ENCODE measurements at places on chromosomes 6 and 20.

DNA sequence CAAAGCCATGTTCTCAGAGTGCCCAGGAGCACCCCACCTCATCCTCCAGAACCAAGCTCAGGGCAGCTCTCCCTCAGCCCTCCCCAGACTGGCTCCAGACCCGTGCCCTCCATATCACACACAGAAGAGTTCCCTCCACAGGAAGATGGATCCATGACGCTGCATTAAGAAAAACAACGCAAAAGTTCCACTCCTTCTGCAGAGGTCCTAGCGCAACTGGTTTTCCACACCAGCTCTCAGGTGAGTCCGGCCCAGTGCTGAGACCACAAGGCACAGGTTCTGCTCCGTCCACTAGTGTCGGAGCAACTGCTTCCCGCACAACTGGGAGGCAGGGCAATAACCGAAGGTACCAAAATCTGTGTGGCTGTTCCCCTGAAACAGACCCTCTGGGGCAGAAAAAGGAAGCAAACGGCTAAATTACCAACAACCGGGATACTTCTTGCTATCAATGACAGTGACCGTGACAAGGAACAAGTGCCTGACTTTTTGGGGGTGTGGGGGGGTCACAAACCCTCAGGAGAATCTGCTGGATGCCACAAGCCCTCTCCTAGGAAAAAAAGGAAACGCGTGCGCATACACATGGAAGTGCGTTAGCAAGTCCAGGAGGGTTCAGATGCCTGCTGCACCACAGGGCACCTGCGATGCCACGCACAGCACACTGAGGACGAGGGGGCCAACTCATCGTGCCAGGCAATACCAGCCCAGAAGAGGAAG lies 49.2 kb downstream of the MYH7B start:
- DNase-seq, result no peak

DNA sequence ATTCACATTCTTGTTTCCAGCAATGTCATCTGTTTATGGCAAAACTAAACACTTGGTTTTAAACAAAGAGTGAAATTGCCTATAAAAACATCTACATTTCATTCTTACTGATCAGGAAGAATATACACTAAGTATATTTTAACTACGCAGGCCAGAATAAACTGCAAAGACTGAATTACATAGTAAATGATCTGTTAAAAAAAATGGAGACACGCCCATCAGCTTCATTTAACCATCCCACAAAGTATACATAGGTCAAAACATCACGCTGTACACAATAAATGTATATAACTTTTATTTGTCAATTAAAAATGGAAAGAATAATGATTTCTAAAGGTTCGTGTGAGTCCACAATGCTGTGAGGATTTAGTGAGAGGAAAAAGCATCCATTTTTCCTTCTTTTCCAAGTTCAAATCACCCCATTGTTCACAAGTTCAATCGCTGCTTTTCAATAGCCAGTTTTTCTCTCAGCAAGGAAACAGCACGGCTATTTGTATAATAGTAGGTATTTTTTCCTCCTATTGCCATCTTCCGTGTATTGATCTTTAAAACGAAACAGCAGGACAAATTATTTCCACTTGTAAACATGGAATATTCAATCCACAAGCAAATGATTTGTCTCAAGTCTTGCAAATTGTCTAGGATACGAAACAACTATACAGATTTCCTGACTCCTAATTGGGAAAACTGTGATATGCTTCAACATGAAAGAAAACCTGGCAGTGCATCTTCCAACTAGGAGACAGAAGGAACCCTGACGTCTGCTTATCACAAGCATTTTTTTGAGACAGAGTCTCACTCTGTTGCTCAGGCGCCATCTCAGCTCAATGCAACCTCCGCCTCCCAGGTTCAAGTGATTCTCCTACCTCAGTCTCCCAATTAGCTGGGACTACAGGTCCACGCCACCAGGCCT lies 10.6 kb downstream of the SFT2D1 start:
- DNase-seq, result no peak

DNA sequence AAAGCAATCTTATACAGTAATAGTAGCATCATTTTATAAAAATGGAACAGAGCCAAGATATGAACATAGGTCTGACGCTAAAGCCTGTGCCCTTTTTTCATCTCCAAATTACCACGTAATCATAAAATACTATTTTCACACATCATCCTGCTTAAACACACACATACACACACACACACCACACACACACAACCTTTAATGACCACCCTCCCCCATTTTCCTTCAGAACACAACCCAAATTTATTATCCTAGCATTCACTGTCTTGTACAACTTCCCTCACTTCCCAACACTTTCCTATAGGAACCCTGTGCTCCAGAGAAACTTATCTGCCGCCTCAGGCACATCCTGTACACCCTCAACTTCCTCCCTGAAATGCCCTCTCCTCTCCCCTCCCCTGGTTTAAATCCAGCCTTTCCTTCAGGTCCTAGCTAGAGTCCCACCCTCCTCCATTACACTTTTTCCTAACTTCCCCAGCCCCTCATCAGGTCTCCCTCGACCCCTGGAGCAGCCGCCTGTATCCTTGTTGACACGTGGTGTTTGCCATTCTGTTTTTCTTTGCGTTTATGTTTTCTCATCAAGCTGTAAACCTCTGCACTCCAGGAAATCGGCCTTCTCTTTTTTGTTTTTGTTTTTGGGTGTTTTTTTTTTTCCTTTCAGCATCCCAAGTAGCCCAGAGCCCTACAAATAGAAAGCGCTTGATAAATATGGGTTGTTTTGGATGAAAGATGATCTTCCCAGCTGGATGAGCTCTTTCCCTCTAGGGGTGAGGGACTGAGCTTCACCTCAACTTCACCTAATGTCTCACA lies 968 bp upstream of the MMP24 start:
- no peak for DNase-seq

DNA sequence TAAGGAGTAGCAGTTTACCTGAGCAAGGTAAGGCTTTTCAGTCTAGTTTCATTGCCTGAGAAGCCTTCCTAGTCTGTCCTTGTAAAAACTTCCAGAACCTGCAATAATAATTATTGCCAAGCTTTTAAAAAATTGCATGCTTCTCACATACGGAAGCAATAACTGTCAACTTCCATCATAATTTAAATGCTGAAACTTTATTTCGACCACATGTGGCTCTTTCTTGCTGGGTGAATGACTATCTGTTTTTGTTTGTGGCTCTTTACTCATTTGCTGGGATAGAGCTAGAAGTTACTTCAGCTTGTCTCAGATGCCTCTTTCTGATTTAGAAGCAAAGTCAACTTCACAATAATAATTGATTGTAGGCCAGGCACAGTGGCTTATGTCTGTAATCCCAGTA lies 95.9 kb upstream of the COL21A1 start:
- DNase-seq, result no peak

- no peak for DNase-seq
Observed at GRCh38 chr6:123518441-123519188, 118.1 kb downstream of the TRDN start.

- DNase-seq, result no peak
Observed at GRCh38 chr6:12536416-12536815, 180.2 kb upstream of the PHACTR1 start.

DNA sequence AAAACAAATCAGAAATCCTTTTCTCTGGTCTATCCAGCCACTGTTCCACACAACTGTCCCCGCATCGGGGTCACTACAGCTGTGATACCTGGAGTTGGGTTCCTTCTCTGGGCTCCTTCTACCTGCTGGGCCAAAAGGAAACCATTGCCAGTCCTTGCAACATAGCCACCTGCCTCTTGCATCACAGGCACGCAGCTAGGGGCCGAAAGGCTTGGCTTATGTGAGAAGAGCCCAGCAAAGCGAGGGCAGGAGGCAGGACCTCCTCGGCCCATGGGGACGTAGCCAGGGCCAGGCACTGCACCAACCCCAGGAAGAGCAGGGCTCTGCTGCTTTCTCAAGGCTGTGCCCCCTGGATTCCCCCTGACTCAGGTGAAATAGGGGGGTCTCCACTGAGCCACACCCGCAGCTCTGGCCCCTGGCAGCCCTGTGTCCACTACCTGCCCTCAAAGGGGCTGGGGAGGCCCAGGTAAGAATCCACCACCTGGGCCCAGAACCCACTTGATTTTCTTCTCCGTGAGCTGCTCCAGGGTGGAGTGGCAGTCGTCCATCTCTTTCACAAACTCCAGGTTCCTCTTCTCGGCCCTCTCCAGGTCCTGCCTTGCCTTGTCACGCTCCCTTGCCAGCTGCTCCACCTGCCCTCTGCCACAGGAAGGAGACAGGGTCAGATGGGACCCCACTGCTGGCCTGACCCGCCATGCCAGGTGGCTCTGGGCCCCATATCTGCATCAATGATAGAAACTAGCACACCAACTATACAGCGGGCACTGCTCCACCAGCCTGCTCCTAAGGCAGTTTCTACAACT lies 88.9 kb downstream of the GINS1 start:
- DNase-seq, result no peak

DNA sequence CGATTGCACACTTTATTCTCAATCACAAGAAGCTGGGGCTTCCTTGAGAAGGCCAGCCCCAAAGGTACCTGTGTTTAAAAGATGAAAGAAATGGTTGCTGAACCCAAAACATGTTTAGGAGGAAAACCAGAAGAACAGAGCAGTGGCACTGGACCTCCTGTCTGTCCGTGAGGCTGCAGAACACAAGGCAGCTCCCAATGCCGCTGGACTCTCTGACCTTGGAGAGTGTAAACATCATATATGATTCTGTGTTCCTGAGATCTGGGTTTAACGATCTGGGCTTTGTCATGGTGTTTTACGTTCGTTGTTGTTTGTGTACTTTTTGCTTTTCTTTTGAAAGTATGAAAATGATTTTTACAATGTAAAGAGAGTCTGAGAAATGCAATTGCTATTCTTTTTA lies 106.1 kb downstream of the SLC22A3 start:
- no peak for DNase-seq

DNA sequence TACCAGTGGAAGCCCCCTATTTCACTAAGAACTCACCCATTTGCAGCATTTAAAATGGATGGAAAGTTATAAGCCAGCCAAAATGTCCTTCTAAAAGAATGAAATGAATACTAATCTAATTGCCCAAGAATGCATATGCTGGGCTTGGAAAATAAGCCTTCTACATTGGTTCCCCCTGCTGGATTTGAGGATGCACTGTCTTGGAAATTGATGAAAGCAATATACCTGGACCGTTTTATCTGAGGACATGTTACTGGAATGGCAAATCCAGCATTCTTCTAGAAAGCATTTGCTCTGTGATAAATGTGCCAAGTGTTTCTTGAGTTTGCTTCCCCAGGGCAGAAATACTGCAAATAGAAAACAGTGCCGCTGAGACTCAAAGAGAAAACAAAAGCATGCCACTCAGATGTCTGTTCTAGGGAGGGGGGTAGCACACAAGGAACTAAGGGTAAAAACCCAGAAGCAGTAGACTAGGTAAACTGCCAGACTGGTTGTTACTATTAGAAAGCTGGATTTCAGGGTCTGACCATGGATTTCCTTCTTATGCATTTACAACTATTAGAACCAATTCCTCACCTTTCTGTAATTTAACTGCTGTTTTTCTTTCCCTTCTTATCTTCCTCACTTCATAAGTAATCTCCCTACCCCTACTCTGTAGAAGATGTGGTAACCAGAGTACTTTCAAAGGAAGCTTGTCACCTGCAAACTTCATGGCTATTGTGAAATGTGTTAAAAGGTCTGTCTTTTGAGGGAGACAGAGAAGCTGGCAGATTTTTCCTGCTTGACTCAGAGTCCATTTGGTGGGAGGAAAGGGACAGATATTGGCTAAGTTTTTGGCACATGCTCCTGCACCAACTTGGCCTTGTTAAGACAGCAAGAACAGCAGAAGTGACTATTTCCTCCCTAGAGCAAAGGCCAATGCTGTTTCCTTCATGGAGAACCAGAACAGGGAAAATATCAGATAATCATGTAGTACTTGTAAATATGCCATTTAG lies 642.6 kb downstream of the KIF16B start:
- DNase-seq, result no peak

Data from left hindlimb (tissue), 1 donor.